H9 (cell line): ENCODE measurements at places on chromosomes 16 and 17. TPM values are rescaled to one million over a fixed set of nuclear protein-coding genes. Genes with fewer than 3 reads are reported as not detected.
A peak's percentile ranks its signal among the peaks of the same experiment; 100 is the strongest.

- H3K27me3 ChIP-seq: no peaks in the 10 kb centered on the region
- H3K27ac ChIP-seq: no peak overlapping the region
- H3K4me3 ChIP-seq: no peak overlapping the region
- DNase-seq: no peak
- H3K36me3 ChIP-seq: no peaks in the 10 kb centered on the region
These were observed 3.6 kb downstream of the SOCS7 start for GRCh38 chr17:38355251-38355650.

LAT gene
- total RNA-seq: 3.7 and 4.3 TPM in 2 replicates

- no peaks in the 10 kb centered on the region for H3K27me3 ChIP-seq
- H3K36me3 ChIP-seq: peaks cover 4% of the 10 kb centered on the region
These were observed 408.0 kb downstream of the UTP18 start for GRCh38 chr17:51668155-51668962.

GRCh38 chr16:69833357-69834282, 71.5 kb downstream of the WWP2 start:
- H3K4me3 ChIP-seq: no peak overlapping the region
- no peaks in the 10 kb centered on the region for H3K27me3 ChIP-seq
- H3K4me1 ChIP-seq: no peaks in the 10 kb centered on the region; the same call in 1 of the 2 replicates
- H3K36me3 ChIP-seq: no peaks in the 10 kb centered on the region
- no peak overlapping the region for H3K27ac ChIP-seq
- no peak for DNase-seq

SLC2A4 gene
- 4.4 and 4.7 TPM in 2 replicates for total RNA-seq

GRCh38 chr16:2773188-2773968, 3.7 kb downstream of the ELOB start:
- peak overlapping the region; percentile 66; the same call in 1 of the 3 replicates for H3K4me3 ChIP-seq
- DNase-seq: peak; percentile 33
- no peak overlapping the region for H3K27ac ChIP-seq
- peaks cover 67% of the 10 kb centered on the region for H3K36me3 ChIP-seq
- no peaks in the 10 kb centered on the region for H3K27me3 ChIP-seq

- H3K4me3 ChIP-seq: no peak overlapping the region
- no peak for DNase-seq
- H3K4me1 ChIP-seq: no peaks in the 10 kb centered on the region
- no peaks in the 10 kb centered on the region for H3K27me3 ChIP-seq
These were observed 234.6 kb downstream of the CPPED1 start for GRCh38 chr16:12569061-12569460.

HYDIN gene
- total RNA-seq: 1.1 and 1.7 TPM in 2 replicates

- H3K4me3 ChIP-seq: no peak overlapping the region
- H3K4me1 ChIP-seq: no peaks in the 10 kb centered on the region
- no peaks in the 10 kb centered on the region for H3K36me3 ChIP-seq
- no peak overlapping the region for H3K27ac ChIP-seq
These were observed 73.9 kb upstream of the SOX9 start for GRCh38 chr17:72046643-72047612.
